ENCODE measurements at places on chromosomes 11 and 22. TPM values are rescaled to one million over a fixed set of nuclear protein-coding genes. Genes with fewer than 3 reads are reported as not detected.

SCGB1C1 gene
- total RNA-seq, result not detected

GLYATL1B gene
- not detected for total RNA-seq

MMP1 gene
- total RNA-seq, result not detected

C11orf24 gene
- total RNA-seq, result 23.0 TPM

KDM4E gene
- not detected for total RNA-seq

RAG2 gene
- total RNA-seq, result not detected

PANX2 gene
- total RNA-seq, result 0.30 TPM

CECR2 gene
- 0.11 TPM for total RNA-seq

PRR33 gene
- not detected for total RNA-seq

UPB1 gene
- total RNA-seq, result 0.09 TPM

OR2AT4 gene
- not detected for total RNA-seq

SYNGR1 gene
- total RNA-seq, result 0.30 TPM

PKP3 gene
- not detected for total RNA-seq

DDB1 gene
- 231 TPM for total RNA-seq

KCNC1 gene
- not detected for total RNA-seq

SLC6A5 gene
- total RNA-seq, result not detected

TRIM6 gene
- 0.25 TPM for total RNA-seq

HEPHL1 gene
- total RNA-seq, result not detected

SOX10 gene
- total RNA-seq, result not detected

SLC22A8 gene
- total RNA-seq, result not detected

CHRNA10 gene
- 3.7 TPM for total RNA-seq

RDX gene
- total RNA-seq, result 52.2 TPM

CDC45 gene
- 85.7 TPM for total RNA-seq

KRTAP5-9 gene
- 0.18 TPM for total RNA-seq

ANKK1 gene
- 0.14 TPM for total RNA-seq

NCAPH2 gene
- total RNA-seq, result 108 TPM

ARHGAP8 gene
- total RNA-seq, result 0.52 TPM

SAA4 gene
- total RNA-seq, result not detected
